ENCODE measurements at places on chromosomes 7 and 10. TPM values are rescaled to one million over a fixed set of nuclear protein-coding genes. Genes with fewer than 3 reads are reported as not detected.

CHST15 gene
- total RNA-seq = 0.32 TPM

TACC2 gene
- total RNA-seq = 0.21 TPM

FFAR4 gene
- total RNA-seq = not detected

TMEM229A gene
- not detected for total RNA-seq

VAX1 gene
- total RNA-seq = not detected

Measured in GM12878 (cell line).